Osteoblast (primary cell): ENCODE measurements at places on chromosomes 7 and 10. TPM values are rescaled to one million over a fixed set of nuclear protein-coding genes. Genes with fewer than 3 reads are reported as not detected.
A peak's percentile ranks its signal among the peaks of the same experiment; 100 is the strongest.

PON1 gene
- total RNA-seq: not detected in 2 replicates

CPN1 gene
- not detected in 2 replicates for total RNA-seq

CCT6A gene
- total RNA-seq: 130 and 141 TPM in 2 replicates

MEIG1 gene
- total RNA-seq: 1.2 TPM in 1 of 2 replicates, not detected in the other

DNA sequence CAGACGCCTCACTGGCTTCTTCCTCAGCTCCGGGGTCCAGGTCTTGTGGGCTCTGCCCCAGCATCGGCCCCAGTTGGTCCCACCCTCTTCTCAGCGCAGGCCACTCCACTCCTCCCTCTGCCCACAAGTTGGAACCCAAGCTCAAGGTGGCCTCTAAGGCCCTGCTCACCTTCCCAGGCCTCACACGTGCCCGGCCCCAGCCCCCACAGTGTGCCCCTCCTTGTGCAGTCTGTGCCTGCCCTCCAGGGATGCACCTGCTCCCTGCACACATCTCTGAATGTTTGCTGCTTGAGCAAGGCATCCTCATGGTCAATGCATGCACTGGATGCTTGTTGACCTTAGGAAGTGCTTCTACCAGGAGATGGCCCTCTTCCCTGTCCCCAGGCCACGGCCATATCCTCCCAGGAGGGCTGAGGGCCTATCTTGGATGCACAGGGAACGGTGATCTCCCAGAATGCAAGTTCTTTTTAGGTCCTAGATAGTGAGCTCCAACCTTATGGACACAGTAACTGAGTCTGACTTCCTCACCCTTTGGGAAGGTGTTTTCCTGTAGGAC lies 7.7 kb upstream of the AEBP1 start:
- H3K4me3 ChIP-seq: no peak overlapping the region
- H3K4me1 ChIP-seq: peaks cover 15% of the 10 kb centered on the region
- no peak overlapping the region for H3K27ac ChIP-seq

- H3K4me1 ChIP-seq: peaks cover 34% of the 10 kb centered on the region
- DNase-seq: no peak
- peak overlapping the region; percentile 97 for H3K27ac ChIP-seq
- no peak overlapping the region for H3K4me3 ChIP-seq
These were observed 47.3 kb downstream of the MYPN start for GRCh38 chr10:68156373-68157185.

- no peak for DNase-seq
- no peak overlapping the region for H3K4me3 ChIP-seq
- H3K4me1 ChIP-seq: peaks cover 4% of the 10 kb centered on the region
- no peak overlapping the region for H3K27ac ChIP-seq
- no peaks in the 10 kb centered on the region for H3K27me3 ChIP-seq
- no peaks in the 10 kb centered on the region for H3K36me3 ChIP-seq
These were observed 93.0 kb downstream of the NHLRC2 start for GRCh38 chr10:113947184-113948041.

DNA sequence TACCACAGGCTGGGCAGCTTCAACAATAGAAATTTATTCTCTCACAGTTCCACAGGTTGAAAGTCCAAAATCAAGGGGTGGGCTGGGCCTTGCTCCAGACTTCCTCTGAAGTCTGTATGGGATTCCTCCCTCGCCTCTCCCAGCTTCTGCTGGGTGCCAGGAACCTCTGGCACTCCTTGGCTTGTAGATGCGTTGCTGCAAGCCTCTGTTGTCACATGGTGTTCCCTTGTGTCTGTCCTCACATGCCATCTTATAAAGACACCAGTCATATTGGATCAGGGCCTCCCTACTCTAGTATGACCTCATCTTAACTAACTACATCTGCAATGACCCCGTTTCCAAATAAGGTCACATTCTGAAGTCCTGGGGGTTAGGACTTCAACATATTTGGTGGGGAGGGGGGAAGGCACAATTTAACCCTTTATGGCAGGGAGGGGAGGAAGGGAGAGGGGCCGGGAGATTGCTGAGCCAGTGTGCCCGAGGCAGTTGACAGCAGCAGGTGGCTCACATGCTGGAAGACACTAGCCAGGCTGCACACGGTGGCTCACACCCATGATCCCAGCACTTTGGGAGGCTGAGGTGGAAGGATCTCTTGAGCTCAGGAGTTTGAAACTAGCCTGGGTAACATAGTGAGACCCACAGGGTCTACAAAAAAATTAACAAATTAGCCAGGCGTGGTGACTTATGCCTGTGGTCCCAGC lies 18.8 kb downstream of the ZNF282 start:
- DNase-seq: no peak
- H3K27me3 ChIP-seq: no peaks in the 10 kb centered on the region
- H3K4me3 ChIP-seq: no peak overlapping the region
- H3K27ac ChIP-seq: no peak overlapping the region
- H3K4me1 ChIP-seq: peaks cover 13% of the 10 kb centered on the region

GRCh38 chr7:30627026-30627425 lies 32.3 kb downstream of the GARS1 start:
- peaks cover 88% of the 10 kb centered on the region for H3K36me3 ChIP-seq
- H3K27me3 ChIP-seq: no peaks in the 10 kb centered on the region
- H3K4me3 ChIP-seq: no peak overlapping the region
- H3K4me1 ChIP-seq: no peaks in the 10 kb centered on the region
